ENCODE measurements at places on chromosomes 11 and 22.

GRCh38 chr22:50180727-50181521, 4.8 kb upstream of the TRABD start:
- no peak for DNase-seq

GRCh38 chr22:49929211-49929979, 11.0 kb downstream of the CRELD2 start:
- peak; percentile 58 for DNase-seq

DNA sequence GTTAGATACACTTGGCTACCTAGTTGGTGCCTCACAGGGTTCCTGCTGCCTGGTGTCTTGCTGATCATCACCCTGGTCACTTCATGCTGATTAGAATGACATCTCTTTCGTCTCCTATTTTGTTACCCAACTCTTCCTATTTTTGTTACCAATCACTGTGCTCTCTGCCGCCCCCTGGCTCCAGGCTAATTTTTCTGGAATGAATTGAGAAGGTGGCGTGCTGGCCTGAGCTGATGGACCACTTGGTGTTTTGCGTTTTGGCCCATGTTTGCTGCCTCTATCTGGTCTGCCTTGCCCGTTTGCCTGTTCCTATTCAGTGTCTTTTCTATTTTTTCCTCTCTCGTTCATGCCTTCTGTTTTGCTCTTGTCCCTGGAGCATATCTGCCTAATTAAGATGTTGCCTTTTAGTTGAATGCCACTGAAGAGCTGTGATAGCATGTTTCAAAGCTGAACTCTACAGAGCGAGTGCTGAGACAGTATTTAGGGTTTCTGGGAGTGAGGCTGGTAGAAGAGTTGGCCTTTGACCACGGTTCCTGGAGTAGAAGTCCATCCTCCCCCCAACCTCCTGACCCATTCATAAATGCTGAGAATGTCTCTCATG, 5.9 kb upstream of the ATF4 start:
- peak; percentile 61 for DNase-seq

GRCh38 chr11:70713086-70713835, 314.9 kb downstream of the CTTN start:
- DNase-seq = no peak

DNA sequence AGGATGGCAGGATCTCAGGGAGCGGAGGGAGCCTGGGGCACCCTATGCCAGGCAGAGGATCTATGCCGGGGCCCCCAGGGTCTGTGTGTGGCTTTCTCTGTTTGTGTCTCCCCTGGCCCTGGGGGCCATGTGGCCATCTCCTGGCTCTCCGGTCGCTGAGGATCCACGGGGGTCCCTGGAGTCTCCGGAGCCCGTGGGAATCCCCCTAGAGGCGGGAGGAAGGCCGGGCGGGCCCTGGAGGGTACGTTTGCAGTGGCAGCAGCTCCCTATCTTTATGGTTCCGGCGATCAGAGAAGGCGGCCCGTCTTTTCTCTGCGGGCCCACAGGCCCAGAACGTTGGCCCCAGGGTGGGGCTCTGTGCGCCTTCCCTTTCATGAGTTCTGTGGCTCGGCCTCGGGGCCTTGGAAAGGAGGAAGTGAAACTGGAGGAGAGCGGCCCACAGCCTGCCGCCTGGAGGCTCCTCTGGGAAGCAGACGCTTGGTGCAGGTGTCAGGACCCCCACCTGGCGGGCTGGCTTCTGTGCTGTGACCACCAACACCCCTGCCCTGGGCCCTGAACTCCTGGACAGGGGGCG, 82.1 kb downstream of the KCNQ1 start:
- no peak for DNase-seq

Measured in ELR (cell line).